ENCODE measurements at places on chromosomes 4 and X. TPM values are rescaled to one million over a fixed set of nuclear protein-coding genes. Genes with fewer than 3 reads are reported as not detected.

- no peak for DNase-seq
- no peak overlapping the region for H3K4me3 ChIP-seq
- H3K4me1 ChIP-seq, result no peaks in the 10 kb centered on the region
- no peaks in the 10 kb centered on the region for H3K36me3 ChIP-seq
- no peaks in the 10 kb centered on the region for H3K27me3 ChIP-seq
- no peak overlapping the region for H3K27ac ChIP-seq
Observed at GRCh38 chr4:178812866-178813265, 1370.6 kb upstream of the AGA start.

GRCh38 chrX:129958083-129958465 lies 24.4 kb upstream of the BCORL1 start:
- 0 out of 2 replicates have a peak, but pooled peaks cover 20% of the 10 kb centered on the region for H3K4me1 ChIP-seq
- no peak overlapping the region for H3K27ac ChIP-seq

GRCh38 chr4:87192145-87192919 lies 28.1 kb downstream of the KLHL8 start:
- no peaks in the 10 kb centered on the region for H3K36me3 ChIP-seq
- H3K27me3 ChIP-seq, result no peaks in the 10 kb centered on the region
- H3K27ac ChIP-seq, result no peak overlapping the region
- no peak overlapping the region for H3K4me3 ChIP-seq
- DNase-seq, result no peak

DNA sequence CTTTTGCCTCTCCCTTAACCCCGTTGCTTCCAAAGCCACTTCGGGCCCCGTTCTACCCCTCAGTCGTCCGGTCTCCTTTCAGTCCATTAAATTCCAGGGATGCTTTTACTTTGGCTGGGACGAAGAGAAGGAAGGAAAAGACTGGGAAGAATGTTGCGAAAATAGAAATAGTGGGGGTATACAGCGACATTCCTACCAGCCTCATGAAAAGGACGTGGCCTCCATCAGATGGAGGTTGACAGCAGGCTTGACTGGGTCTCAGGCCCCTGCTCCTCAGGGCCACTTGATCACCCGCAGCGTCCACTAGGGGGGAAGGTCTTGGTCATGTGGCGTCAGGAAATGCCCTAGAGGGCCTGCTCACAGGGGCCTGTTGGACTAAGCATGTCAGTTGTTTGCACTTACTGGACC lies 657 bp upstream of the ANKRD50 start:
- no peaks in the 10 kb centered on the region for H3K27me3 ChIP-seq
- H3K27ac ChIP-seq, result peak overlapping the region; percentile 83
- peak; percentile 80 for DNase-seq
- H3K4me1 ChIP-seq, result peaks cover 36% of the 10 kb centered on the region
- H3K36me3 ChIP-seq, result no peaks in the 10 kb centered on the region

DNA sequence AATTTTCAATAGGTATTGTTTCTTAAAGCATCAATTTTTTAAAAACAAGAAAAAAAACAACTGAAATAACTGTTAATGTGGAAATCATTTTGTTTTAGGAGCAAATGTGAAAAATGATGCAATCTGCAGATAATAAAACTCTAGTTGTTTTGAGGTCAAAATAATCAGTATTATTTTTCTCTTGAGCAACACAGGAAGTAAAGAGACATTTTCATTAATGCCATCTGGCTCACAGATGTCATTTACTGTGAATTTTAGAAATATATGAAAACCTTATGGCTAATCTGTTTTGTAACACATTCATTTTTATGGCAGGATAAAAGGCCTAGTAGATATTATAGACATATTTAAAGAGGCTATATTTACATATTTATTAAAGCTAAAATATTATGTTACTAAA lies 141.6 kb downstream of the PCDH18 start:
- no peaks in the 10 kb centered on the region for H3K27me3 ChIP-seq
- H3K4me3 ChIP-seq, result no peak overlapping the region
- H3K27ac ChIP-seq, result no peak overlapping the region
- no peaks in the 10 kb centered on the region for H3K36me3 ChIP-seq
- DNase-seq, result no peak

GRCh38 chr4:9919047-9919446 lies 102.2 kb downstream of the SLC2A9 start:
- H3K27ac ChIP-seq, result no peak overlapping the region
- H3K27me3 ChIP-seq, result no peaks in the 10 kb centered on the region
- peaks cover 33% of the 10 kb centered on the region for H3K36me3 ChIP-seq

DNA sequence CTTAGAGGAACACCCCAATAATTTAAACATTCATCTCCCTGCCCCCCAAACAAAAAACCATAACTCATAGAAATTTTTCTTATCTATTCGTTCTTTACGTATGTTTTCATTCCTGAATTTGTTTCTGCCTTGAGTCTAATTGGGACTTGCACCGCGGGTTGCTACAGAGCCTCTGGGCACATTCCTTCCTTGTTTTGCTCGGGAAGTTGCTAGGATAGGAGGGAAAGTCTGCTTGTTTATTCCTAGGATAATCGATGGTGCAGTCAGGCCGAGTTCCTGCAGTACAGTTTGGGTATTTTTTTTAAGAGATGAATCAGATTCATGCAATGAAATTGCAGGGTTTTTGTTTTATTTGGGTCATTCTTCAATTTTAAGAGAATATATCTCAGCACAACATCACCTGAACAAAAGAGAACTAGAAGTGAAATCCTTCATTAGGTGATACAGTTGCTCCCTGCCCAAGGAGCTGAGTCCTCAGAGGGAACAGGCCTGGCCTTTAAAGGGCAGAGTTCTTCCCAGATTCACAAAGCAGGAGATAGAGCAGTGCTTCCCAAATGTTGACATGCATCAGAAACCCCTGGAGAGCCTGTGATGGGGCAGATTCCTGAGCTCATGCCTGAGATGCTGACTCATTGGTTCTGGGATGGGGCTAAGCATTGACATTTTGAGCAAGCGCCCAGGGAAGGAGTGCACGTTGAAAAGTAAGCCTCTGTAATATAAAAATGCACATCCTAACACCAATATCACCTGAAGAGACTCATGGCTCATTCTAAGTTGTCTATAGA lies 114.9 kb upstream of the FAM9B start:
- no peak for DNase-seq
- no peak overlapping the region for H3K4me3 ChIP-seq
- H3K27ac ChIP-seq, result no peak overlapping the region
- H3K36me3 ChIP-seq, result no peaks in the 10 kb centered on the region
- H3K4me1 ChIP-seq, result no peaks in the 10 kb centered on the region
- H3K27me3 ChIP-seq, result no peaks in the 10 kb centered on the region

DNA sequence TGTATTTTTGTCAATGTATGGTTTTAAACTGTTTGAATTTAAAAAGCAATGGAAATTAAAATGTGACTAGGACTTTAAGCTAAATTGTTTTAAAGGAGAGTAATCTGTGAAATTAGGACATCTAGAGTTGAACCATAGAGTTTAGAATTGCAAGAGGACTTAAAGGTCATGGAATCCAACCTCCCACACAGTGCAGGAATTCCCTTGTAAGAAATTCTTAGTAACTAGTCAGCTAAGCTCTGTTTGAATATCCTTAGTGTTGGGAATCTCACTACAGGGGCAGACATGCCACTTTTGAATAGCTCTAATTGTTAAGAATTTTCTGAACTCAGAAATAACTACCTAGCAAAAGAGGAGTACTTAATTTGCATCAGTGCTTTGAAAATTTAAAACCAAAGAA lies 292.9 kb downstream of the IL1RAPL1 start:
- H3K4me1 ChIP-seq, result no peaks in the 10 kb centered on the region
- H3K36me3 ChIP-seq, result no peaks in the 10 kb centered on the region
- H3K27ac ChIP-seq, result no peak overlapping the region
- DNase-seq, result no peak

DNA sequence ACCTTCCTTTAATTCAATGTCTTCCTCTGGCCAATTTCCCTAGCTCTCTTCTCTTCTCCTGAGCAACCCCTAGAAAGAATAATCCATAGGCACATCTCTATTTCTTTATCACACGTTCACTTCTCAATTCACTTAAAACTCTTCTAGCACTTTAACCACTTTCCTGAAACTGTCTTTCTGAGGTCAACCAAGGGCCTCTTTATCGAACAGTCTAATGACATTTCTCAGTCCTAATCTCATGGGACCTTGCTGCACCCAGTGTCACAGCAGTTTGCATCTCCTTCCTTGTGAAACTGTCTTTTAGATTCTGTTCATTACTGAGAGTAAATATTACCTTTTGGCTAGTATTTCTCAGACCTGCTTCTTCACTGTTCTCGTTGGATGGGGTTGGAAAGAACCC lies 285.3 kb upstream of the RASGEF1B start:
- H3K27ac ChIP-seq, result no peak overlapping the region
- H3K4me3 ChIP-seq, result no peak overlapping the region
- DNase-seq, result no peak
- H3K4me1 ChIP-seq, result no peaks in the 10 kb centered on the region
- no peaks in the 10 kb centered on the region for H3K36me3 ChIP-seq

- H3K27me3 ChIP-seq, result no peaks in the 10 kb centered on the region
- peaks cover 48% of the 10 kb centered on the region for H3K4me1 ChIP-seq
Observed at GRCh38 chr4:39626913-39627312, 11.8 kb downstream of the SMIM14 start.

The CLDN22 gene
- not detected for total RNA-seq

The SLC6A8 gene
- 13.9 TPM for total RNA-seq

The NUDT10 gene
- total RNA-seq, result not detected

The AKAP4 gene
- total RNA-seq, result not detected

The GPRASP2 gene
- 1.6 TPM for total RNA-seq

The PAGE1 gene
- total RNA-seq, result 0.69 TPM

Measured in HepG2 (cell line).